ENCODE measurements at places on chromosomes 6 and 20.
A peak's percentile ranks its signal among the peaks of the same experiment; 100 is the strongest.

- DNase-seq: no peak
Observed at GRCh38 chr20:47973519-47974233, 188.4 kb upstream of the SULF2 start.

DNA sequence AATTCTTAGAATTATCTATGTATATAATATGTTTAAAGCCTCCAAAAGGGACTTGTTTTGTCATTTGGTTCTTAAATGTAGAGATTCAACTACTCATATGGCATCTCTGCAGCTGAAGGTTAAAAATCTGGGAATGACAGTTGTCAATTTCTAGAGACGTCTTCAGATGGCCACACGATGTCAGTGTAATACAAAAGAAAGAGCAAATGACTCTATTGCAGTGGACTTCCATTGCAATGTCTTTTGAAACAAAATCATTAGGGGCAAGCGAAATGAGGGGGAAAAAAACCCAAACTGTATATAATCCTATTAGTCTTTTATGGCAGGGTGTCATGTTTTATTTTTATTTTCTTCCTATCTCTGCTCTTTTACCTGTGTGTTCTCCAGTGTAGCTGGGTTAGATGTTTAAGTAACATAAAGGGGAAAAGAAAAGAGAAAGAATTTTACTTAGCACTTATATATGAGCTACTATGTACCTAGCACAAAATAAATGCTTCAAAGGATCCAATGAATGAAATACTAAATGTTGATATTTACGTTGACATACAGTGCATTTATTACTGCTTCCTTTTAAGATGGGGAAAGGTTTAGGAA, 26.2 kb downstream of the CCN2 start:
- DNase-seq: peak; percentile 12

GRCh38 chr6:3147914-3148757, 9.2 kb downstream of the TUBB2A start:
- DNase-seq: peak; percentile 87

DNA sequence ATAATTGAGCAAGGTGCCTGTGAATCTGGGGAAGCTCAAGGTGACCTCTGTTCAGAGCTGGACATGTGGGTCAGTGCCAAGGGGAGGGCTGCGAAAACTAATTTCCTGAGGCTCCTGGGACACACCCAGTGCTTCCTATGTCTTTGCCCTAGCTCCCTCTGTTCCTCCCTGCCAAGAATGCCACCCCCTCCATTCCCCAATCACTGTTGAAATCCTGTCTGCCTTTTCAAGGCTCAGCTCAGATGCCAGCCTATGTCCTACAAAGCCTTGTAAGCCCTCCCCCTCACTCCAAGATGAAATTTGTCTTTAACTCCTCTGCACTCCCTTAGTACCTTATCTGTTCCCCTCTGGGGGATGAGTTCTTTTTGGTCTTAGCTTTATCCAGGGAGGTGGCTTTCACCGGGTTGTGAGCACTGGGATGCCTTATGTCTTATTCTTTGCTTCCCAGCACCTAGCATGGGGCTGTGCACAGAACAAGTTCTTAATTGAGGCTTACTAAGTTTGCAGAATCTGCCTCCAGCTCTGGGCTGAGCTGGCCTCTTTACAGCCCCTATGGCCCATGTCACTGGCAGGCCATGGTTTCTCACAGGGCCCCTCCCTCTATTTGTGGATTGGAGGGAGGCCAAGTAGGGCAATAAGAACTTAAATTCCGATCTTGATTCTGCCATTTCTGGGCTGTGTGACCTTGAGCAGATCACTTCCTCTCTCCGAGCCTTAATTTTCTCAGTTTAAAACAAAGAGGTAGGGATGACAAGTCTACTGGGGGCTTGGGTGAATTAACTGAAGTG, 51.5 kb upstream of the EPB41L1 start:
- no peak for DNase-seq

GRCh38 chr20:36744764-36745191, 1.1 kb downstream of the NDRG3 start:
- DNase-seq: peak; percentile 17

DNA sequence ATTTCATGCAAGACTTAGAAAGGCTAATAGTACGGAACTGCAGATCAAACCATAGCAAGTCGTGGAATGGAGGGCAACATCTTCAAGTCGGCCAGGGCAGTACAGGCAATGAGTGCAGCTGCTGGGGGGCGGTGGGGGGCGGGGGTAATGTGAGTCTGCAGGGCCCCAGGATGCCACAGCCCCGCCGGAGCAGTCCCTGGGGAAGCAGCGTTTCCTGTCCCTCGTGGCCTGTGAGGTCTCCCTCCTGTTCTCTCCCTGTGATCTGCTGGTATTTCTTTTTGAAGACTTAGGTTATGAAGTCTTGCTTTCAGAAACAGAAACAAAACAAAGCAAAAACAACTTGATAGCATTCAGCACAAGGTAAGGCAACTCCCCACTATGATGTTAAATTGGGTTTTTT, 351.9 kb downstream of the FOXA2 start:
- DNase-seq: no peak

- DNase-seq: no peak
Observed at GRCh38 chr6:159714404-159714803, 12.9 kb upstream of the WTAP start.

DNA sequence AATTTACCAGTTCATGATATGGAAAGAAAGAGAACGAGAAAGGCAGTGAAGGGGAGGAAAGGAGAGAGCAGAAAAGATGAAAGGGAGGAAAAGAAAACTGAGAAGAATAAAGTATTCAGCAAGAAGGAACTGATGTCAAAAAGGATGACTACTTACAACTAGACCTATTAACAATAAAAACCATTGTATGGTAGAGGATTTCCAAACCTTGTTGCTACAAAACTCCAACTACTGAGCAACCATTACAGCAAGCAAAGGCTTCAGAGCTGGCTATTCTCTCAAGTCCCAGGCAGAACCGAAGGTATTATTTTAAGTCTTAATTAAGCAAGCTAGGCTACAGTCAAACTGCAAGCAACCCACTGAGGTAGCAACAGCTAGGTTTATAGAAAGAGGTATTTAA, 142.2 kb downstream of the BTBD9 start:
- DNase-seq: no peak

DNA sequence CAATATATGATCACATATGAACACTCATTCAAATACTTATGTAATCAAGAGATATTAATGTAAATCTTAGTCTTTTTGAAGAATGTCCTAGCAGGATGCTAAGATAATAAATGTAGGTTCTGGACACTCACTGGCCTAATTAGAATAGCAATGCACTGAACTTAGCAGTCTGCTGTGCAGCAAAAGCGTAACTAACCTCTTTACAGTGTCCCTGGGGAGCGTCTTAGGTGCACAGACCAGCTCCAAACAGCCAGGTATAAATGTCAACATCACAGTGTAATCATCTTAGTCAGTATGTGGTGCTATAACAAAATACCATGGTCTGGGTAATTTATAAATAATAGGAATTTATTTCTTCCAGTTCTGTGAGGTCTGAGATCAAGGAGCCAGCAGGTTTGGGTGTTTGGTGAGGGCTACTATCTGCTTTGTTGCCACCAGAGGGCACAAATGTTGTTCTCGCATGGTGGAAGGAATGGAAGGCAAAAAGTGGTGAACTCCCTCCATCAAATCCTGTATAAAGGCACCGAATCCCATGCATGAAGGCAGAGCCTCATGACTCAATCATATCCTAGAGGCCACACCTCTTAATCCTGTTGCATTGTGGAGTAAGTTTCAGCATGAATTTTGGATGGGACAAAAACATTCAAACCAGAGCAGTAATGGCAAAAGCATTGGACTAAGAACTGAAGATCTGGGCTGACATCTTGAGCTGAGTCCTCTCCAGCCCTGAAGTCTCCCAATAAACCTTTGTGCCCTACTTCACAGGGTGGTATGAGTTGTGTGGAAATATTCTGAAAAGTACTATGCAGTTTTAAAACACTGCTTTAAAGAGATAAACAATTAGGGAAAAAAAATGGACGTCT, 41.8 kb upstream of the FOXO3 start:
- DNase-seq: no peak

- DNase-seq: no peak
Observed at GRCh38 chr20:63658749-63659187, 656 bp downstream of the RTEL1 start.

Measured in NCI-H2081 (cell line).